ENCODE measurements at places on chromosomes 7 and 10.

- no peak for DNase-seq
Observed at GRCh38 chr10:99337311-99337811, 8.2 kb downstream of the CNNM1 start.

DNA sequence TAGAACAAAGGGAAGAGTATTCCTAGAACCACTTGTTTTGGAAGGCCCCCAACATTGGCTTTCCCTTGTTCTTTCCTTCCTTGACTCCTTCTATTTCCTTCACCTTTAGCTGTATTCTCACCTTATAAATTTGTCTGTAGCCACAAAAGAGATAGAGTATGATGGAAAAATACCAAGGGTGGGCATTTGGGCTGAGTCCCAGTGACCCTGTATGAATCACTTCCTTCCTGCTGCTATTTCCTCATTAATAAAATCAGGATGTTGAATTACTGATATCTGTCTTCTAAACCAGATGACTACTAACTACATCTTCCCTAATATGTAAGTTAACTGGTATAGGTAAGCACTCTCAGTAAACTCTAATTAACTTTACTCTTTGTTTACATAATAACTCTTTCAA is 55.1 kb downstream of the IFIT5 start:
- DNase-seq, result no peak

- no peak for DNase-seq
Observed at GRCh38 chr7:51080622-51081269, 235.9 kb downstream of the COBL start.

DNA sequence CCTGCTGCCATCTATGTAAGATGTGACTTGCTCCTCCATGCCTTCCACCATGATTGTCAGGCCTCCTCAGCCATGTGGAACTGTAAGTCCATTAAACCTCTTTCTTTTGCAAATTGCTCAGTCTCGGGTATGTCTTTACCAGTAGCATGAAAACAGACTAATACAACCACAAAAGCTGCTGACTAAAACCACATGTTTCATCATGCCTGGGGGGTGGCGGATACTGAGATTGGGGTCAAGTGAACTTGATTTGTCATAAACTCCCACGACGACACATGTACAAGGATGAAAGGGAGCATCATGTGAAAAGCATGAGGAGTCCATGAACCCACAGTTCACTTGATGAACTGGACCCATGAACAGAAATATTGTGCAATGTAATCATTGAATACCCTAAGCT is 134.9 kb upstream of the ANK3 start:
- DNase-seq, result no peak

DNA sequence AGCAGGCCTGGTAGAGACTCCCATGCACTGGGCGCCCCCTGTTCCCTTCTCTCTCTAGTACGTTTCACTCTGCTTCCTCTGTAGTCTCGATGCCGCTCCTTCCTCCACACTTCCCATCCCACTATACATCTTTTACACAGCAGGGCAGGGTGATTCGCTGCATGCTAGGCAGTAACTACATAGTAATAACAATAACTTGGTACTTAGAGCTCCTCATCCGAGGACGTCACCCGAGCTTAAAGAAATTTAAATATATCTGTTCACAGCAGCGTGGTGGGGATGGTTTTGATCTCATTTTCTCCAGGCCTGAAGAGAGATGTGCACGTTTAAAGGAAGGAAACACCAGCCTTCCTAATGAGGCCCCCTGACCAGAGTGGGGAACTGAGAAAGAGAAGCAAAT is 276.9 kb downstream of the SKAP2 start:
- DNase-seq, result no peak

Data from CD4-positive, alpha-beta T cell treated with Interleukin-17A for 1 hour (primary cell).